Occipital lobe (tissue), 3 donors: ENCODE measurements at places on chromosomes 3 and 15. TPM values are rescaled to one million over a fixed set of nuclear protein-coding genes. Genes with fewer than 3 reads are reported as not detected.

Gene MORC1
- 0.31 TPM for total RNA-seq

Gene NAALADL2
- 10.6 TPM for total RNA-seq

Gene TUBGCP4
- total RNA-seq = 21.4 TPM

Gene RARB
- 13.4 TPM for total RNA-seq

Gene SAMD7
- not detected for total RNA-seq

Gene SPPL2A
- 36.0 TPM for total RNA-seq

Gene VPS39
- total RNA-seq = 52.3 TPM

Gene MST1
- 7.5 TPM for total RNA-seq

Gene LTK
- total RNA-seq = not detected

Gene SNTN
- not detected for total RNA-seq

Gene ARPP21
- 656 TPM for total RNA-seq

Gene PPM1L
- total RNA-seq = 90.3 TPM

Gene C3orf20
- 0.16 TPM for total RNA-seq

Gene TEX9
- 23.2 TPM for total RNA-seq

Gene MUSTN1
- total RNA-seq = not detected

Gene POPDC2
- total RNA-seq = 0.94 TPM

Gene MEX3B
- total RNA-seq = 96.4 TPM

Gene REC114
- total RNA-seq = not detected
